ENCODE measurements at places on chromosomes 4 and X. TPM values are rescaled to one million over a fixed set of nuclear protein-coding genes. Genes with fewer than 3 reads are reported as not detected.

The CYSLTR1 gene
- polyA plus RNA-seq: 0.57 TPM

GRCh38 chrX:2588049-2588448 is 87.3 kb upstream of the DHRSX start:
- H3K36me3 ChIP-seq: no peaks in the 10 kb centered on the region
- no peaks in the 10 kb centered on the region for H3K27me3 ChIP-seq
- H3K27ac ChIP-seq: no peak overlapping the region

DNA sequence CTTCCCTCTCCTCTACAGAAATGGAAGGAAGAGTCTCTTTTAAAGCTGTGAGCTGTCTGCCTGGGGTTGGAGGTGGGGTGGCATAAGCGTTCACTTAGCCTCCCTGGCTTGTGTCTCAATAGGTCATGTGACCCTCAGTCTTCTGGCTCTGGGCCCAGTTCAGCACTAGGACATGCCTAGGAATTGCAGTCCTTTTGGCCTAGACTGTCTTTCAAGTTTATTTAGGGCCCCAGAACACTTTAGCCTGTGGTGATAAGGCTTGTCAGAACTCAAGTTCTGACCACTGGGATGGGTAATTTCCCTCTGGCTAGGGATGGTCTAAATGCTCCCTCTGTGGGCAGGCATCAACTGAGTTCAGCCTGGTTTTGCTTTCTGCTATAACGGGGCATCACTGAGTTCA is 34.3 kb upstream of the ARMCX4 start:
- DNase-seq: no peak
- no peaks in the 10 kb centered on the region for H3K27me3 ChIP-seq
- H3K4me3 ChIP-seq: no peak overlapping the region
- no peaks in the 10 kb centered on the region for H3K4me1 ChIP-seq
- H3K27ac ChIP-seq: no peak overlapping the region

- H3K4me1 ChIP-seq: no peaks in the 10 kb centered on the region
- H3K27ac ChIP-seq: no peak overlapping the region
- H3K27me3 ChIP-seq: no peaks in the 10 kb centered on the region
- no peak overlapping the region for H3K4me3 ChIP-seq
These were observed 11.7 kb downstream of the GPM6B start for GRCh38 chrX:13805241-13805640.

- H3K36me3 ChIP-seq: no peaks in the 10 kb centered on the region
- H3K27me3 ChIP-seq: no peaks in the 10 kb centered on the region
- H3K27ac ChIP-seq: no peak overlapping the region
- DNase-seq: no peak
These were observed 157.1 kb downstream of the VEGFC start for GRCh38 chr4:176635372-176636261.

The TRPC3 gene
- polyA plus RNA-seq: 0.57 TPM

GRCh38 chr4:152164561-152164960 is 371.3 kb downstream of the FBXW7 start:
- no peaks in the 10 kb centered on the region for H3K36me3 ChIP-seq
- H3K4me3 ChIP-seq: no peak overlapping the region
- DNase-seq: no peak
- no peaks in the 10 kb centered on the region for H3K4me1 ChIP-seq
- no peak overlapping the region for H3K27ac ChIP-seq

- H3K4me3 ChIP-seq: no peak overlapping the region
- H3K27ac ChIP-seq: no peak overlapping the region
- no peak for DNase-seq
- H3K36me3 ChIP-seq: no peaks in the 10 kb centered on the region
These were observed 54.7 kb downstream of the TMEM131L start for GRCh38 chr4:153520801-153521329.

DNA sequence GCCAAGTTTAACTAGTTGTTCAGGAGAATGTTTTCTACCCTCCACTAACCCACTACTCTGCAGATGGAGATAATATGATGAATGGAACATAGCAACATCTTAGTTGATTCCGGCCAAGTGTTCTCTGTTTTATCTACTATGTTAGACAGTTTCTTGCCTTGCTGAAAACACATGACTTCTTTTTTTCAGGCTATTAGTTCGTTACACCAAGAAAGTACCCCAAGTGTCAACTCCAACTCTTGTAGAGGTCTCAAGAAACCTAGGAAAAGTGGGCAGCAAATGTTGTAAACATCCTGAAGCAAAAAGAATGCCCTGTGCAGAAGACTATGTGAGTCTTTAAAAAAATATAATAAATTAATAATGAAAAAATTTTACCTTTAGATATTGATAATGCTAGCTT is 13.3 kb downstream of the ALB start:
- H3K36me3 ChIP-seq: no peaks in the 10 kb centered on the region
- H3K4me3 ChIP-seq: no peak overlapping the region
- no peaks in the 10 kb centered on the region for H3K4me1 ChIP-seq

DNA sequence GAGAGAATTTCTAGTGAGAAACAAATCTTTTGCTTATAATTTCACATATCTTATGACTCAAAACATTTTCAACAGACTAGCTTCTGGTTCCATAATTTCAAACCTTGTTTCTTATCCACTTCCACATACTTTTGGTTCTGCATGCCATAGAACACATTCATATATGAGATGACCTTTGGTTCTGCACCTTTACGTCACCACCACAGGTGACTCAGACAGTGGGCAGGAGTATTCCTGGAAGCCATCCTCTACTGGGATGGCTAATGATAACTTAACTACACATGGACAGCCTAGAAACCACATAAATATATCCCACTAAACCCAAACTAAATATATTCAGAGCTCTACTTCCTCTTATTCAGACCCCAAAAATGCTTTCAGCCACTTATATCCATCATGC is 133.3 kb downstream of the DCK start:
- no peaks in the 10 kb centered on the region for H3K36me3 ChIP-seq
- H3K27ac ChIP-seq: no peak overlapping the region
- H3K4me1 ChIP-seq: no peaks in the 10 kb centered on the region
- H3K27me3 ChIP-seq: no peaks in the 10 kb centered on the region

DNA sequence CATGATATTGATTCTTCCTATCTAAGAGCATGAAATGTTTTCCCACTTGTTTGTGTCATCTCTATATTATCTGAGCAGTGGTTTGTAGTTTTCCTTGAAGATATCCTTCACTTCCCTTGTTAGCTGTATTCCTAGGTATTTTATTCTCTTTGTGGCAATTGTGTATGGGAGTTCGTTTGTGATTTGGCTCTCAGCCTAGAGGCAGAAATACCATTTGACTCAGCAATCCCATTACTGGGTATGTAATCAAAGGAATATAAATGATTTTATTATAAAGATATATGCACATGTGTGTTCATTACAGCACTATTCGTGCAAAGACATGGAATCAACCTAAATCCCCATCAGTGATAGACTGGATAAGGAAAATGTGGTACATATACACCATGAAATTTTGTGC is 172.7 kb upstream of the IL15 start:
- no peak overlapping the region for H3K27ac ChIP-seq
- DNase-seq: no peak
- no peaks in the 10 kb centered on the region for H3K27me3 ChIP-seq
- no peaks in the 10 kb centered on the region for H3K36me3 ChIP-seq
- no peaks in the 10 kb centered on the region for H3K4me1 ChIP-seq
- no peak overlapping the region for H3K4me3 ChIP-seq

- no peaks in the 10 kb centered on the region for H3K27me3 ChIP-seq
- H3K27ac ChIP-seq: no peak overlapping the region
- H3K36me3 ChIP-seq: no peaks in the 10 kb centered on the region
These were observed 7.5 kb downstream of the BCOR start for GRCh38 chrX:40090050-40090804.

DNA sequence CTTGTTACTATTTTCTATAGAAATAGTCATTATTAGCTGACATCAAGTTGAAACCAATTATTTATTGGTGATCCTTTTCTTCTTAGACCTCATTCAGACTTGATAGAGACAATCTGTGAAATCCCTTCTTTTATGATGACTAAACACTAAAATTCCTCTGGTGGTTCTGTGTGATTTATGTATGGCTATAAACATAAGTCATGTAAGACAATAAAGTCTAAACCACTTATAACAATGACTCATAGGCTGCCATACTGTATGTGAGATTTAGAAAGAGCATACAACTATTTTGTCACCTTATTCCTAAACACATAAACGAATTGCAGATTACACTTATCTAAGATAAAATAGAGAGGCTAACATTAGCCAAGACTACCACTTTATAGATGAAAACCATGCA is 101.1 kb upstream of the PRR32 start:
- no peak overlapping the region for H3K4me3 ChIP-seq
- no peaks in the 10 kb centered on the region for H3K27me3 ChIP-seq

GRCh38 chr4:113636877-113637276 is 124.7 kb downstream of the CAMK2D start:
- peak overlapping the region; percentile 31 for H3K27ac ChIP-seq
- H3K4me1 ChIP-seq: peaks cover 19% of the 10 kb centered on the region
- no peak for DNase-seq
- no peak overlapping the region for H3K4me3 ChIP-seq

The IL13RA1 gene
- 37.4 TPM for polyA plus RNA-seq

The CDX4 gene
- 0.21 TPM for polyA plus RNA-seq

- H3K27me3 ChIP-seq: no peaks in the 10 kb centered on the region
- no peaks in the 10 kb centered on the region for H3K4me1 ChIP-seq
- no peak overlapping the region for H3K4me3 ChIP-seq
These were observed 580.6 kb downstream of the INPP4B start for GRCh38 chr4:142265536-142265935.

GRCh38 chr4:96407738-96408463 is 568.0 kb downstream of the PDHA2 start:
- H3K4me1 ChIP-seq: no peaks in the 10 kb centered on the region
- H3K4me3 ChIP-seq: no peak overlapping the region
- no peaks in the 10 kb centered on the region for H3K36me3 ChIP-seq
- no peak for DNase-seq
- no peak overlapping the region for H3K27ac ChIP-seq
- H3K27me3 ChIP-seq: no peaks in the 10 kb centered on the region

- H3K4me3 ChIP-seq: no peak overlapping the region
- DNase-seq: no peak
- no peaks in the 10 kb centered on the region for H3K4me1 ChIP-seq
- no peaks in the 10 kb centered on the region for H3K36me3 ChIP-seq
These were observed 68.7 kb upstream of the DCLK2 start for GRCh38 chr4:150009533-150009932.

The RTL9 gene
- 27.1 TPM for polyA plus RNA-seq

The SERPINA7 gene
- polyA plus RNA-seq: not detected

The DTHD1 gene
- 5.8 TPM for polyA plus RNA-seq

The TCP11X2 gene
- 3.0 TPM for polyA plus RNA-seq

GRCh38 chr4:67712650-67713528 is 11.9 kb upstream of the UBA6 start:
- H3K27ac ChIP-seq: no peak overlapping the region
- H3K27me3 ChIP-seq: no peaks in the 10 kb centered on the region
- H3K36me3 ChIP-seq: no peaks in the 10 kb centered on the region
- H3K4me3 ChIP-seq: no peak overlapping the region
- no peaks in the 10 kb centered on the region for H3K4me1 ChIP-seq

DNA sequence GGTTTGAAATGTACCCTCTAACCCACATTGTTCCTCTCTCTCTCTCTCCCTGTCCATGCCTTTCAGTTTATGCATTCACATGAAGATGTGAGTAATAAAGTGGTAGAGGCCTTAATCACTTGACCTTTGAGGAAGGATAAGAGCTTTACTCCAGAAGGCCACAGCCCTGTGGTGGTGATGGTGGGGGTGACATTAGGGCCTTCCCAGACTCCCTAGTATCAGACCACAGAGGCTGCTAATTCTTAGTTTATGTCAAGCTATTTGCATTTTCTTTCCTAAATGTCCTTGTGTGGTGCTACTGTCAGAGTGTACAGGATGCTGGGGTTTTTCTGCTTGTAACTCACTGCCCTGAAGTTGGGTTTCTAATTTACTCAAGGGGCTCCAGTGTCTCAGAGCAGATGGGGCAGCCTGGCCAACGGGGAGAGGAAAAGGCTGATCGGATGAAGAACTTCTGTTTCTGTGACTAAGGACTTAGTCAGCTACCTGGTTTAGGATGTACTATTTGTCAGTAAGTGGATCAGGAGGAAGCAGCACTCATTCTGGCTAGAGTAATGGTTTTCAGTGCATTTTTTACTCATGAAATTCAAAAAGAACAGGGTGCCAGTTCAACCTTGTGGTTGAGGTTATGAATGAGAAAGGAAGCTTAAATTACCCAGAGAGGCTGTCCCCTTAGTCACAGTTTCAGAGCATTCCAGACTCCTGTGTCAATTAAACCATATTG is 509.6 kb upstream of the DIPK2B start:
- no peaks in the 10 kb centered on the region for H3K27me3 ChIP-seq
- H3K4me3 ChIP-seq: no peak overlapping the region
- no peak overlapping the region for H3K27ac ChIP-seq
- H3K36me3 ChIP-seq: no peaks in the 10 kb centered on the region

DNA sequence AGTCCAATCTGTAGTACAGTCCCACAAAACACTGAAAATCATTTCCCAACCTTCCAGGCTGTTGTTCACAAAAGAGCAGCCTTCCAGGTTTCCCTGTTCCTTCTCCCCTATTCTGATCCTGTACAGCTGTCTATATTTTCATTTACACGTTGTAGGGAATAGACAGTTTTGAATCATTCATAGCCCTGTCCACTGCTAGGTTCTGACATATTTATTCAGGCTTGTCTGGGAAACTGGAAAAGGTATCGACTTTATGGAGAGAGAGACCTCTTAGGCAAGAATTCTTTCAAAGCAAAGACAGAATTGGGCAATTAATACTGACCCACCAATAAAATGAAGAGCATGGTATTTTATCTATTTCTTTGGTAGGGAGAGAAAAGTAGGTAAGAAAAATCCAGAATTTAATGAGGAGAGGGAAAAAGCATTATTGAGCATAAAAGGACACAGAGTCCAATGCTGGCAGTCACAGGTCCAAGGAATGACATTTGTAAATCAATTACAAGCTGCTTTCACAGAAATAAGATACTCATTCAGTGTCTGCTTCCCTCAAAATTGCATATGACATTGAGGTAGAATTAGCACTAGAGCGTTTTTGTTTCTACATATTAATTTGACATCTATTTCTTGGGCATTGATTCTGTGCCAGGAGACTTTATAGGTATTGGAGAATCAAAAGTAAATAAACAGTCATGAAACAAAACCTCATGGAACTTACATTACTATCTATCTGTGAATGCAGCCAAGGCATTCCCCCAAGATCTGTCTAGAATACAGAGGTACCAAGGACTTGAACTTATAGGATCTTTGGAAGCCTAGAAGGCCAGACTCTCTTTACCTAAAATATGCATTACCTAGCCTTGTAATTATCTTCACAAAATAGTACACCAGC is 127.2 kb downstream of the CAMK2D start:
- no peak overlapping the region for H3K27ac ChIP-seq
- H3K36me3 ChIP-seq: no peaks in the 10 kb centered on the region
- no peak overlapping the region for H3K4me3 ChIP-seq
- H3K27me3 ChIP-seq: no peaks in the 10 kb centered on the region
- no peak for DNase-seq

The TCEAL6 gene
- polyA plus RNA-seq: 40.3 TPM

The PNMA6A gene
- polyA plus RNA-seq: 4.2 TPM

- DNase-seq: no peak
- H3K4me1 ChIP-seq: no peaks in the 10 kb centered on the region
- H3K27me3 ChIP-seq: no peaks in the 10 kb centered on the region
- no peak overlapping the region for H3K27ac ChIP-seq
These were observed 30.2 kb downstream of the BTC start for GRCh38 chr4:74764119-74764518.

- H3K36me3 ChIP-seq: no peaks in the 10 kb centered on the region
- DNase-seq: no peak
- H3K4me1 ChIP-seq: peaks cover 8% of the 10 kb centered on the region
- no peak overlapping the region for H3K27ac ChIP-seq
- H3K4me3 ChIP-seq: no peak overlapping the region
- no peaks in the 10 kb centered on the region for H3K27me3 ChIP-seq
These were observed 24.8 kb downstream of the SPRY1 start for GRCh38 chr4:123421227-123421936.
